ENCODE measurements at places on chromosomes 16 and 17.
A peak's percentile ranks its signal among the peaks of the same experiment; 100 is the strongest.

DNA sequence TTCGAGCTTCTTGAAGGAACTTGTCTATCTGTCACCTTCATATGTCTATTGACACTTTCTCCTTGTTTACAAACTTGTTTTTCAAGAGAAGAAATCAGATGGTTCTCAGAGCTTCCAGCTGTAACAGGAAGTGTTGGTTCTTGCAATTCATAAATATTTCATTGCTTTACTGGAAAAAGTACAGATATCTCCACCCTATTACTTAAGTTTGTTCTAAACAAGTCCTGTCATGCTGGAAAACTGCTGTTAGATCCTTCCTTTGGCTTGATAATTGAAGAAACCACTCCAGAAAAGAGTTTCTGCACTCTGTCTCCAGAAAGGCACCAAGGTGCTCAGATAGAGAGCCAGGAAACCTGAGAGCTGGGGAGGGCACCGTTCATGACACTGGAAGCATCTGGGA lies 181.6 kb downstream of the DNAH9 start:
- DNase-seq, result no peak

DNA sequence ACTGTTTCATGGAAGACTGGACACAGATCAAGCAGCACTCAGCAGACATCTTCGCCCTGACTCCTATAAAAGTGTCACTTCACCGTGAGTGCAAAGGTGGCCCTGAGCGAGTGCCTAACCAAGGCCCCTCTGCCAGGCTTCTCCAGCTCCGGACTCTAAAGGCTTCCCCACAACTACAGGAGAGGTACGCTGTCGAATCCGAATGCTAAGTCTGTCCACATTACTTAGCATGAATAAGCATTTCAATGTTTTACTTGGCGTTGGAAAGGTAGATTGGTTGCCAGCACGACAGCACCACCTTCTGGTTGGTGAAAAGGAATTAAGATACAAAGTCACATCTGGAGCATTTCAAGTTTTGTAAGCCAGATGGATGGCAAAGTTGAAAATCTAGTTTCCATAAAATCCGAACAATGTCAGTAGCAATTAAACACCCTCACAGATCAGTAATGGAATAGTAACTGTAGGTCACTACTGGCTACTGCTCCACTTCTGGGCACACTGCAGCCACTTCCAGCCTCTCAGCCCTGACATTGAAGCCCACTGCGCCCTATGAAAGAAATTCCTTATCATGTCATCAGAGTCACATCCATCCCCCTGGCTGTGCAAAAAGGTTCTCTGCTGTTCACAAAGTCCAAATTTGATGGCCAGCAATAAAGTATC lies 100.9 kb downstream of the PARN start:
- DNase-seq, result peak; percentile 71

DNA sequence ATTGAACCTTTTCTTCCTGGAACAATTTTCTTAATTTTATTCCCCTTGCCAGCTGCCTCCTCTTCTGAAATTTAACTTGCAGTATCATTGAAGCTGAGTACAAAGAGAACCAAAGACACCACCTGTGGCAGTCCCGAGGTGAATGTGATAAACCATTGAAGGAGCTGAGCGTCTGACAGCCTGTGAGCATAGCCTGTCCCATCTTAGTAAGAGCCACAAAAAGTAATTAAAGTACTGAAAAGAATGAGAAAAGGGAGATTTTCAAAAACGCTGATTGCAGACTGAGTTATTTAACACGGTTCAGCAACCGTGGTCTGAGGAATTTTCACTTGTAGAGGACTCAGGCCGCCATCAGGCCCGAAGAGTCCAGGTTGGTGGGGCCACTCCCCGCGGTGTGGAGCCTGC lies 27.2 kb upstream of the ST6GALNAC1 start:
- no peak for DNase-seq

- DNase-seq, result peak; percentile 90
These were observed 8.6 kb downstream of the CHD9NB start for GRCh38 chr16:53043986-53044601.

GRCh38 chr17:64449545-64449944 lies 630 bp downstream of the MILR1 start:
- no peak for DNase-seq

- DNase-seq, result no peak
These were observed 936.9 kb upstream of the EEF2KMT start for GRCh38 chr16:6034511-6034910.

GRCh38 chr17:80845069-80845862 lies 146.4 kb upstream of the CHMP6 start:
- DNase-seq, result no peak

DNA sequence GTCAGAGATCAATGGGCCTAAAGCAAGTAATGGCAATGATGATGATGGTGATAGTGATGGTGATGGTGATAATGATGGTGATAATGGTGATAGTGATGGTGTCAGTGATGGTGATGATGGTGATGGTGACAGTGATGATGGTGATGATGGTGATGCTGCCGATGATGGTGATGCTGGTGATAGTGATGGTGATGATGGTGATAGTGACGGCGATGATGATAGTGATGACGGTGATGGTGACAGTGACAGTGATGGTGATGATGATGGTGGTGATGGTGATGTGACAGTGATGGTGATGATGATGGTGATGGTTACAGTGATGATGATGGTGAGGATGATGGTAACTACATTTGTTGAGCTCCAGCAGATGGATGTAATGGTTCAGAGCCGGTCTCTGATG lies 30.8 kb upstream of the OR4D1 start:
- DNase-seq, result no peak

- DNase-seq, result no peak
These were observed 110.9 kb upstream of the TOB1 start for GRCh38 chr17:50976951-50977472.

- DNase-seq, result no peak
These were observed 114.6 kb downstream of the SLC39A11 start for GRCh38 chr17:72977771-72978417.

- DNase-seq, result no peak
These were observed 390.3 kb downstream of the SLC39A11 start for GRCh38 chr17:72702136-72702735.

GRCh38 chr16:85546585-85547447 lies 66.3 kb upstream of the GSE1 start:
- DNase-seq, result no peak

GRCh38 chr17:9926150-9926804 lies 21.2 kb upstream of the RCVRN start:
- no peak for DNase-seq

- no peak for DNase-seq
These were observed 11.6 kb upstream of the ZNF689 start for GRCh38 chr16:30621765-30622164.

DNA sequence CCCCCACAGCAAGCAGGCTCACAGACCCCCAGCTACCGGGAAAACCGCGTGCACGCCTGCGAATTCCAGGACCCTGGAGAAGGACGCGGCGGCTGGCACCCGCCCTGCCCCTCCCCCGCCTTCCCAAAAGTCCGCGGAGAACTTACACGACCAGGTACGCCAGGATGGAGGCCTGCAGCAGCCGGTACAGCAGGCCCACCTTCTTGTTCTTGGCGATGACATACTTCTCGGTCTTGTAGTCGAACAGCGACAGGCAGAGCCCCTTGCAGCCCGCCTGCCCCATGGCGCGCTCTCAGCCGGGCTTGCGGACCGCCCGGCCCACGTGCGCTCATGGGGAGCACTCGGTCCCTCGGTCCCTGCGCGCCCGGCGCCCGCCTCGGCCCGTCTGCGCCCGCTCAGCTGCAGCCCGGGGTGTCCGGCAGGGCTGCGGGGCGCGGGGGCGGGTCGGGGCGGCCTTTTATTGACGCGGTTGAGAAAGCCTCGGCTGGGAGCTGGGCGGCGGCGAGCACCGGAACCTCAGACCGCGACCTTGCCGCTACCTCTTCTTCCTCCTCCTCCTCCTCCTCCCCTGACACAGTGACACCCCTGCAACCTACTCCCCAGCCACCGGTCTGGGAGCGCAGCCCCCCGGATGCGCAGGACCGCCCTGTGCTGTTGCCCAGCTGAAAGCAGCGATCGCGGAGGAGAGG lies at the start of gene P2RX5:
TSS of gene P2RX5 (minus strand) at position 433 of the 689 bp plus-strand sequence. CDS start at position 283, 150 bp downstream.
- peak; percentile 60 for DNase-seq

GRCh38 chr17:43042025-43042628 lies 17.1 kb downstream of the RND2 start:
- DNase-seq, result no peak

DNA sequence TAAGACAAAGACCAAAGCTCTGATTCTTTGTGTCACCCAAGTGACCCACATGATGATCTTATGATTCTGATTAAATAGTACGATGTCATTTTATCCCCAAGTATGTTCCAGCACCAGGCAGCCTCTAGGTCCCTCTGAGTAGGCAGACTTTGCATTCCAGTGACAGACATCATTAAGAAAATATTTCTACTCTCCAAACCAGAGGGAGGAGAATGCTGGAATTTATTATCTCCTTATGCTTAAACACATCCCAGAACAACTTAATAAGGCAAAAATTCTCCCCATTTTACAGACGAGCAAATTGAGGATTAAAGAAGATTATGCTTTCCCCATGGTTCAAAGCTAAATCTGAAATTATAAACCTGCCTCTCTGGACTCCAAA lies 192.8 kb upstream of the CDH11 start:
- no peak for DNase-seq

GRCh38 chr17:66712453-66712852 lies 122.5 kb upstream of the CACNG5 start:
- no peak for DNase-seq

DNA sequence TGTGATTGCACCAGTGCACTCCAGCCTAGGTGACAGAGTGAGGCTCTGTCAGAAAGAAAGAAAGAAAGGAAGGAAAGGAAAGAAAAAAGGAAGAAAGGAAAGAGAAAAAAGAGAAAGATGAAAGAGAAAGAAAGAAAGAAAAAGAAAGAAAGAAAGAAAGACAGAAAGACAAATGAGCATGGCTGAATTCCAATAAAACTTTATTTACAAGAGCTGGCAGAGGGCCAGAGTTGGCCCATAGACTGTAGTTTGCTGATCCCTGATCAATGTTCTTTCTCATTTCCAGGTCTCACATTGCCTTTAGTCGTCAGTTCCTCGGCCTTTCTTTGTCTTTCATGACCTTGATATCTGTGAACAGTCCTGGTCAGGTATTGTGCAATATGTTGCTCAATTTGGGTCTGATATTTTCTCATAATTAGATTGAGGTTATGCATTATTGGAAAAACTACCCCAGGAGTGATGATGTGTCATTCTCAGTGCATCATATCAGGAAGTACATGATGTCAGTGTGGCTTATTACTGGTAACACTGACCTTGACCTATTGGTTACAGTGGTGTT lies 68.5 kb upstream of the MED9 start:
- DNase-seq, result no peak

- no peak for DNase-seq
These were observed 3.1 kb downstream of the BAIAP2 start for GRCh38 chr17:81037798-81038733.

- peak; percentile 40 for DNase-seq
These were observed 224.9 kb downstream of the SEC14L1 start for GRCh38 chr17:77365584-77366186.
